ENCODE measurements at places on chromosomes 1 and 21.

DNA sequence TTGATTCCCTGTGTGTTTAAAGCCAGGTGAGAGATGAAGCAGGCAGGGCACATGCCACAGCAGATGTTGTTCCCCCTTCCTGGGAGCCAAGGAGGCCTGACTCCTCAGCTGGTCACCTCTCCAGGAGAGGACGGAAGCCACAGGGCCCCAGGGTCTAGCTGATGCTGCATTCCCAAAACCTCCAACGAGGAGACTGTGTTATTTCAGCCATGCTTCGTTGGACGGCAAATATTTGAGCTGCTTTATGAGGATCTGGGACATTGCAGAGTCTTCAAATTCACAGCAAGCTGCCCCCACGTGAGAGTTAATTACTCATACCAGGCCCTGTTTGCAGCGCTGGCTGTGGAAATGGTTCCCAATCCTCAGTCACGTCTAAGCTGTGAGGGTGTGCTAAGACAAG is 85.3 kb downstream of the CDC7 start:
- DNase-seq: no peak

DNA sequence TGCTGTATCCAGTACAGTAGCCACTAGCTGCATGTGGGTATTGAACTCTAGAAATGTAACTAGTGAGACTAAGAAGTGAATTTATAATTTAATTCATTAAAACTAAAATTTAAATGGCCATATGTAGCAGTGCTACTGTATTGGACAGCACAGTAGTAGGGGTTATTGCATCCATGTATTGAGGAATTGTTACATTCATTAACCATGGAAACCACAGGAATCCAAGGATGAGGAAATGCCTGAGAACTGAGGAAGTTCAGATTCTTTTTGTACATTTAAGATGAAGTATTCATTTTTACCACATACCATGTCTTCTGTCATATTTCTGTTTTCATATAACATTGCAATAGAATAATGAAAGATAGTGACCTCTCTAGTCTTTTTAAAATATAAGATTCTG is 2.6 kb downstream of the MTF2 start:
- DNase-seq: no peak

GRCh38 chr1:64041371-64042131 is 161.9 kb upstream of the UBE2U start:
- DNase-seq: no peak

DNA sequence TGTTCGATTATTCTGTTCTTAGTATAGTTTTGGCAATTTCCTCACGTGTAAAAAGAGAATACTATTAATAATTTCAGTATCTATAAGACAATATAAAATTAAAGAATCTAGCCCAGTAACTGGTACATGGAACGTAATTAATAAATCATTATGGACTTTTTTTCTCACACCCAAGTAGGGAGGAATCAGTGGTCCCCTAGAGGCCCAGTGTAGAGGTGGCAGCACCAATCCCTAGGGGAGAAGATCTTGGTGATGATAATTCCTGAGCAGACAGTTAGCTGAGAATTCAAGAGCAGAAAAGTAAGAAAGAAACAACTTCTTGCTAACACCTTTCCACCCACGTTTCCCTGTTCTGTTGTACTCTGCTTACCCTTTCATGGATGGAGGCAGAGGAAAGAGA is 19.7 kb upstream of the SELE start:
- DNase-seq: no peak

GRCh38 chr1:168224991-168225390 is 813 bp upstream of the SFT2D2 start:
- no peak for DNase-seq
